GM23338 (cell line): ENCODE measurements at places on chromosomes 11 and 22. TPM values are rescaled to one million over a fixed set of nuclear protein-coding genes. Genes with fewer than 3 reads are reported as not detected.

GRCh38 chr22:50202130-50202666, 1.4 kb downstream of the SELENOO start:
- H3K27ac ChIP-seq: no peak overlapping the region
- H3K4me1 ChIP-seq: peaks cover 8% of the 10 kb centered on the region; the same call in 1 of the 2 replicates
- peaks cover 9% of the 10 kb centered on the region; the same call in 1 of the 2 replicates for H3K27me3 ChIP-seq
- H3K4me3 ChIP-seq: peak overlapping the region; percentile 72

GRCh38 chr11:123301696-123302400, 106.8 kb upstream of the CLMP start:
- H3K36me3 ChIP-seq: no peaks in the 10 kb centered on the region
- peaks cover 23% of the 10 kb centered on the region for H3K27me3 ChIP-seq
- H3K4me3 ChIP-seq: peak overlapping the region; percentile 73
- peak; percentile 88 for DNase-seq

- no peak overlapping the region for H3K4me3 ChIP-seq
- H3K27me3 ChIP-seq: no peaks in the 10 kb centered on the region
- DNase-seq: peak; percentile 66
- H3K4me1 ChIP-seq: peaks cover 10% of the 10 kb centered on the region
Measured at GRCh38 chr11:128757235-128757711, 63.4 kb downstream of the FLI1 start.

Gene OR51I1
- not detected in 2 replicates for polyA plus RNA-seq

Gene RIC8A
- polyA plus RNA-seq: 23.6 and 27.3 TPM in 2 replicates

DNA sequence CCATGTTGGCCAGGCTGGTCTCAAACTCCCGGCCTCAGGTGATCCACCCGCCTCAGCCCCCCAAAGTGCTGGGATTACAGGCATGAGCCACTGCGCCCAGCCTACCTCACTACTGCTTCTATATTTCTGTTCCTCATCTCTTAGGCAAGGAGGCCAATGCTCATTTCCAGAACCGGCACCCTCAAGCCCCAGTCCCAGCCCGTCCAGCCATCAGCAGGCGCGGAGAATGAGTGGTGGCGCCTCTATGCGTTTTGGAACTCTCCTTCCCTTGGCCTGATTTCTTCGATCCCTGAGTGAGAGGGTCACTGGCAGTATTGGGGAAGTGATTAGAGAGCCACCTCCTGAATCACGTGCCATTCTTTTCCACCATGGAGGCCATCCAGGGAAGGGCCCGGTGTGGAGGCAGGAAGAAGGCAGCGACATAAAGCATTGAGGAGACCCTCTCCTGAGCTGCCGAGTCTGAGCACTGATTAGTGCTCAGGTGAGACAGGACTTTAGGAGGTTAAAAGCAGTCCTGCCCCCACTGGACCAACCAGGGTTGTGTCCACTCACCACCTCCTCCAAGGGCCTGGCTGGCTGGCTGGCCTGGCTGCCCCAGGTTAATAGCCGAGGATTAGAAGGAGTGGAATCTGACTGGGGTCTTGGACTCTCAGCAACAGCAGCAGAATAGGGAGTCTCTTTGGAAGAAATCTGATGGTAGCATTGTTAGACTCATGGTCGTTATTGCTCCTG, 8.7 kb downstream of the GRIK4 start:
- peaks cover 27% of the 10 kb centered on the region; the same call in 1 of the 2 replicates for H3K4me1 ChIP-seq
- H3K27ac ChIP-seq: no peak overlapping the region
- no peaks in the 10 kb centered on the region for H3K36me3 ChIP-seq
- H3K4me3 ChIP-seq: no peak overlapping the region
- H3K27me3 ChIP-seq: no peaks in the 10 kb centered on the region
- DNase-seq: no peak

DNA sequence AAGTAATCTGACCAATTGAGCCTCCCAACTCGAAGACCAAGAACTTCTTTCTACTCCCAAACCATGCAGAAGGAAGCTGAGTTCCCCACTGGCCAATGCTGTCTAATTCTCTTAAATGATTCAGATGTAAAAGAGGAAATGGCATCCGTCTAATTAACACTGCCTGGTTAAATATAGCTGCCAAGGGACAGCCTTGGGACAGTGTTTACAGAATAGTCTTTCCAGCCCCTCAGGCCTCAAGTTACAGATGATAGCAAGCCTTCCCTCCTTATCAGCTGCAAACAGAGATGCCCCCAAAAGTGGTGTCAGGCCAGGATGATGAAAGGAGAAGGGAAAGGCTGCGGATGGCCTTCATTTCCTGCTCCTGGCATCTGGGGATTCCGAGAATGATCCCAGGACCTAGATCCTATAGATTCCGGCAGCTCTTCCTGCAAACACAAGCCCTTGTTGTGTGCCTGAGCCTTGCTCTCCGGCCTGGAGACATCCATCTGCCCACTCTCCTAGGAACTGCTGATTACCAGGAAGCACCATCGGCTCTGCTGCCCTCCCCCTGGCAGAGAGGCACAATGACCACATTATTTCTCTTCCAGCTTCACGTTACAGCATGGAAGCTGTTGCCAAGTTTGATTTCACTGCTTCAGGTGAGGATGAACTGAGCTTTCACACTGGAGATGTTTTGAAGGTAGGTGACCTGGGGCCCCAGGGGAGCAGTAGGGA, 13.5 kb upstream of the TMA7B start:
- no peak overlapping the region for H3K4me3 ChIP-seq
- no peak for DNase-seq
- no peaks in the 10 kb centered on the region for H3K36me3 ChIP-seq
- no peaks in the 10 kb centered on the region for H3K27me3 ChIP-seq
- peaks cover 51% of the 10 kb centered on the region for H3K4me1 ChIP-seq
- no peak overlapping the region for H3K27ac ChIP-seq

Gene TYR
- polyA plus RNA-seq: 0.08 TPM in 1 of 2 replicates, not detected in the other

Gene SEC14L3
- not detected in 2 replicates for polyA plus RNA-seq
